ENCODE measurements at places on chromosomes 5 and 9. TPM values are rescaled to one million over a fixed set of nuclear protein-coding genes. Genes with fewer than 3 reads are reported as not detected.

The HSDL2 gene
- total RNA-seq = 73.1 TPM

The STING1 gene
- 51.6 TPM for total RNA-seq

The PCDHA8 gene
- 0.83 TPM for total RNA-seq

The SV2C gene
- 0.52 TPM for total RNA-seq
